ENCODE measurements at places on chromosomes 3 and 15.

GRCh38 chr15:50881121-50882048 lies 27.1 kb upstream of the AP4E1 start:
- no peak for DNase-seq

GRCh38 chr15:35043373-35044095 lies 41.6 kb downstream of the NANOGP8 start:
- no peak for DNase-seq

GRCh38 chr3:81743096-81744025 lies 18.1 kb downstream of the GBE1 start:
- no peak for DNase-seq

DNA sequence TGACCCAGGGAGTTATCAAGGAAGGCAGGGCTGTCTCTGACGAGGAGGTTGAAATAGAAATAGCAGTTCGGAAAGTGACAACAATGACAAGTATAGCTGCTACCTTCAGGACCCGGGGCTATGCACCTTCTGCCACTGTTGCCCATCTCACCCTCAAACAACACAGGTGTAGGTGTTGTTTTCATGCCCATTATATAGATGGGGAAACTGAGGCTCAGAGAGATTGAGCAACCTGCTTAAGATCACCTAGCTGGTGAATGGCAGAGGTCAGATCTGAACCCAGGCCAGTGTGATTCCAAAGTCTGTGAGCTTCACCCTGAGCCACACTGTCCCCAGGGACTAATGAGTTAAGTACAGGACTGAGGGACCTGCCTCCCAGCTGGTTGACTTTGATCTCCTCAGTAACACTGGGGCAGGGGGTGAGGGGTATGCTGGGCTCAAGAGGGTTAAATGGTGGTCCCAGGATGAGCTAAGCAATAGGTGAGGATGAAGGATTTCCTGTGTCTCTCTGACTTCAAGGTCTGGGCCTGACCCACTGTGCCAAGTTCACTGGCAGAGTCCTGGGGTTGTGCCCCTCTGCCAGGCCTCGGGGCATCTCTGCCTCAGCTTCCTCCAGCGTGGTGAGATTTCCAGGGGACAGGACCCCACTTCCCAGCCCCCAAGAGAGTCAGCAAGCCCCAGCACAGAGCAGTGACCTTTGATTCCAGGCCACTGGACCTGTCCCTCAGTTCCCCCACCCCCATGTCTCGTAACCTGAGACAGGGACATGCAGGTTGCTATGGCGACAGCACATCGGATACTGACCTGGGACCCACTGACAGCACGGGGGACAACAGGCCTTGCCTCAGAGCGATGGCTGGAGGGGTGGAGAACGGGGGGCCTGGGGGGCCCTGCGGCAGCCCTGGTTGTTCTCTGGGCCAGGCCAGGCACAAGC lies 35.0 kb downstream of the ATP2B2 start:
- no peak for DNase-seq

GRCh38 chr3:37168896-37169295 lies 5.5 kb downstream of the LRRFIP2 start:
- no peak for DNase-seq

DNA sequence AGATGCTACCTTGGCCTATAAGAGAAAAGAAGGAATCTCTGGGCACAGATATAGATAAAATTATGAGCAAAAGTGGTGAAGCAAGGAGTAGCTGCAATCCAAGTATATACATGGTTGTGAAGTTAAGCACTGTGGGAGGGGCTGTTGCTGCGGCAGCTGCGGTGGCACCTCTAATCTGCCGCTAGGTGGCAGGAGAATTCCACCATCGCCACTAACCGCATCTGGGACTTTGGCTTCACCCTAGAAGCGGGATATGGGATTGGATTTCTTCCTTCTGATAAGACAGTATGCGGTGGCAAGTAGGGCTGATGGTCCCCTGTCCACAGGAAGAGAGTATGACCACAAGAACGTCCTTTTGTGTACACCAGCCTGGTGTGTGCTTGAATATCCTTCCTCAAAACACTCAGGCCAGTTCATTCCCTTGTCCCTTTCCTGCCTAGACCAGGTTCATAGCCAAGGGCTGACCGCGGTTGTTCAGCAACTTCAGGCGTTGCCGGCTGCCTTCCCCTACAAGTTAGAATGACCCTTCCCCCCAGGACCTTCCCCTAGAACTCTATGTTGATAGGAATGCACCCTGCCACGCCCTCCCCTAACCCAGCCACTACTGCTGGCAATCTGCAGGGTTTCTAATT lies 5.1 kb downstream of the MAGEL2 start:
- peak; percentile 87 for DNase-seq

All from HT-29 (cell line).